ENCODE measurements at places on chromosomes 1 and 21.
A peak's percentile ranks its signal among the peaks of the same experiment; 100 is the strongest.

GRCh38 chr1:111921948-111922347 lies 67.5 kb downstream of the KCND3 start:
- no peak for DNase-seq

- DNase-seq = peak; percentile 94
Measured at GRCh38 chr1:55235722-55236121, 20.6 kb upstream of the USP24 start.

DNA sequence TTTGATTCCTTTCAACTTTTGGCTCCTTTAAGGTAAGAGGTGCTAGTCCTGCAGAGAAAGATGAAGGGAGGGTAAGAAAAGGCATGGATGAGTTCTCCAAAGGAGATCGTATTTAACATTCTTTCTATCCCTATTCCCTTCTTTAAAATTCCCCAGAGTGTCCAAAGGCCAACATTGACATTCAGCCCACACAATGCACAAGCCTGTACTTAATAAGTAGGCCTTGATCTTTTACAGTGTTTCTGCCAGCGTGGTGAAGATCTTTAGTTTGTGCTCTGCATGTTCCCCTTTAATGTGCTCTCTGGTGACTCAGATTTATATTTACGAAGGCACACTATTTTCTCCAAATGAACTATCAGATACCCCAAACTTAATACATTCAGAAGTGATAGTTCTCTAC lies 582.5 kb upstream of the RGS18 start:
- no peak for DNase-seq

DNA sequence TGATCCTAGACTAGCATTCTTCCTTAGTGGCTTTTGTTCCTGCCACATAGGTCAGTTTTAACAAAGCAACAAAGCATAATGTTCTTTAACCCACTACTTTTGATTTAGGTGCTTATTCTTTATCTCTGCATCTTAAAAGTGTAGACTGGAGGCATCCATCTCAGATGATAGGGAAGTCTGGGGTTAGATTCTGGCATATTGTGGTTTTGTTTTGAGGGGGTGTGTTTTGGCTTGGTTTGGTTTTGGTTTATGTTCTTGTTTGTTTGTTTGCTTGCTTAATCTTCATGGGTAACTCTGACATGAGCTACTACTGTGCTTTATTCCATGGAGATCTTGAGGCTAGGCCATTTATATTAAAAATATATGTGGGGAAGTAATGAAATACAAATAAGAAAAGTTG lies 40.3 kb upstream of the MYOCOS start:
- DNase-seq = no peak

DNA sequence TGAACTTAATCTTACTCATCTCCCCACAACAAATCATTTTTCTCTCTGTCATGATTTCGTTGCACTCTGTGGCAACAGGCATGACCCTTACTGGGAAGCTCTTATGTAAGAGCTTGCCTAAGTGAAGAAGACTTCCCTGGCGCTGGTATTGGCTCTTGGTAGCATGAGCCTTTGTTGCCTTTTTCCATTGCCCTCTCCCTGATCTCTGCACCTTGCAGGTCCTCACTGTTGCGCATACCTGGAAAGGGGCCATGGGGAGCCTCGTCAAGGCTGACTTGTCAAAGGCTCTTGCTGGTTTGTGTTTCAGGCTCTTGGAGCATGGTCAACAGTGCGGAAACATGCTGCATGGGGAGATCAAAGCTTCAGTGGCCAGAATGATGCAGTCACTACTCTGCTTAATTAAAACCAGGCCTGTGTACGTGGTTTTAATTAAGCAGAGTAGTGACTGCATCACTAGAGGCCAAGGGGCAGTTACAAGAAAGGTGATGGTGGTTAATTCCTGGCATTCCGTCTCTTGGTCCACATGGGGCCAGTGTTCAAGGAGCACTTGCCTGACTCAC lies 141.3 kb downstream of the SPATA46 start:
- peak; percentile 38 for DNase-seq

- no peak for DNase-seq
Measured at GRCh38 chr1:117556341-117556740, 49.5 kb upstream of the TENT5C start.

- DNase-seq = no peak
Measured at GRCh38 chr1:170284016-170284415, 138.3 kb downstream of the NTMT2 start.

DNA sequence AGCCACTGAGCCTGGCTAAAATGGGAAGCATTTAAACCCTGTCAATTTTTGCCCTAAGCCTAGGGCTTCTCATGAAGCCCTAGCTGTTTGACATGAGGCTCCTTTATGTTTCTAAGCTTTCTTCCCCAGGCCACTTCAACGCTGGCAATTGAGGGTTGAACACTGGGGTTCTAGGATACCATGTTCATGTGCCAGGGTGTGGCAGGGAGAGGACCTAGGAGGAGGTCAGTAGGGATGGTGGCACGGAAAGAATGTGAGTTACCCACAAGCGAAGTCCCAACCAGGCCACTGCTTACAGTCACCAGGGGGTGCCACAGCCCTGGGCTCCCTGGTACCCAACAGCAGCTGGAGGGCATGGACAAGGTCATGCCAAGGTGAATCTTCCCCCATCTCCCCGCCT lies 90.8 kb upstream of the AJAP1 start:
- DNase-seq = no peak

- DNase-seq = no peak
Measured at GRCh38 chr1:21620496-21620895, 48.7 kb downstream of the RAP1GAP start.

- no peak for DNase-seq
Measured at GRCh38 chr1:28848416-28848815, 36.4 kb downstream of the OPRD1 start.

- DNase-seq = no peak
Measured at GRCh38 chr1:87763483-87763882, 434.8 kb downstream of the LMO4 start.

DNA sequence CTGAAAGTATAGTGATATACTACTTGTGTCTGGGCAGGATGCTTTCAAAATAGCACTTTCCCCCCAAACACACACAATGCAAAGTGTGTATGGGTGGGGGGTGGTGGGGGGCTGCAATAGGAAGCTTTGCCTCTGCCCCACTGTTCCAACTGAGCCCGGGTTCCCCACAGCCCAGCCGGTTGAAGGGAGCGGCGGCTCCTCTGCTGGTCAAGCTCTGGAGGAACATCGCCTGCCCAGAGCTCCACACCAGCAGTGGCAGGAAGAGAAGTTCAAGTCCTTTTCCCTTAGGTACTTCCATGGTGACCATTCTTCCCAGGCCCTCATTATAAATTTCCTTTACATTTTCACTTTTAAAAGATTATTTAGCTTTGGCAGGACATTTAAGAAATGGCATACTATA lies 74.9 kb downstream of the CAPZB start:
- no peak for DNase-seq

All from M059J (cell line).